ENCODE measurements at places on chromosomes 7 and 10.
A peak's percentile ranks its signal among the peaks of the same experiment; 100 is the strongest.

- DNase-seq, result no peak
These were observed 97.0 kb upstream of the RET start for GRCh38 chr10:42979721-42980467.

- DNase-seq, result no peak
These were observed 6.9 kb downstream of the MMD2 start for GRCh38 chr7:4951903-4952636.

- no peak for DNase-seq
These were observed 136.4 kb upstream of the PRKCQ start for GRCh38 chr10:6716516-6716915.

DNA sequence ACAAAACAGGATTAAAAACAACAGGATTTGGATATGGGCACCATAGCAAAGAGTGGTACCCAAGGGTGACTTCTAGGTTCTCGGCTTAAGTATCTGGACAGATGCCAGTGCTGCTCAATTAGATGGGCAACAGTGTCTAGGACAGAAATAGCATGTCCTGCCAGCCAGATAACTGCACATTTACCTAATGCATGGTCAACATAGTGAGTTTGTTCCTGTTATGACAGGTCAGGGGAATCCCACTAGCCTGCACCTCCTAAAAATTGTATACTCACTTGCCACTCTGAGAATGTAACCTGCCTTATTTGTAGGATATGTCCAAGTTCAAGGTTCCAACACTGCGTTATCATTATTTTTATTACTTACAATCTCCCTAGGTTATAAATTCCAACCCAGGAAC lies 471.7 kb downstream of the GRM8 start:
- DNase-seq, result no peak

DNA sequence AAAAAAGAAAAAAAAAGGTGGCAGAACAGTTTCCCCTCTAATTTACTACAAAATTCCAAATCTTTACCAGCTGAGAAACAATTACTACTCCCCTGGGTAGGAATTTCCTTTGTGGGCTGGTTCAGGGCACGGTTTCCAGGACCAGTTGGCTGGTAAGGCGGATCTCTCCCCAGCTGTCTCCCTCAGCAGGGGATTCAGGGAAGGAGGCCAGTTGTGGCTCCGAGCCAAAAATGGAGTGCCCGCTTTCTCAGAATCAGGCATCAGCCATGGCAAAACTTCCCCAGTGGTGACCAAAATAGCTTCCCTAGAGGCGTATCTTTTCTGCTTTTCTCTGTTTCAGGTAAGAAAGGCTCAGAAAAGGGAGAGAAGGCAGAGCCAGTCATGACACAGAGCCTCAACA lies 91.2 kb downstream of the ZNF22 start:
- no peak for DNase-seq

GRCh38 chr7:14158111-14158510 lies 168.6 kb upstream of the ETV1 start:
- DNase-seq, result no peak

GRCh38 chr10:6321880-6322279 lies 119.1 kb downstream of the PFKFB3 start:
- no peak for DNase-seq

DNA sequence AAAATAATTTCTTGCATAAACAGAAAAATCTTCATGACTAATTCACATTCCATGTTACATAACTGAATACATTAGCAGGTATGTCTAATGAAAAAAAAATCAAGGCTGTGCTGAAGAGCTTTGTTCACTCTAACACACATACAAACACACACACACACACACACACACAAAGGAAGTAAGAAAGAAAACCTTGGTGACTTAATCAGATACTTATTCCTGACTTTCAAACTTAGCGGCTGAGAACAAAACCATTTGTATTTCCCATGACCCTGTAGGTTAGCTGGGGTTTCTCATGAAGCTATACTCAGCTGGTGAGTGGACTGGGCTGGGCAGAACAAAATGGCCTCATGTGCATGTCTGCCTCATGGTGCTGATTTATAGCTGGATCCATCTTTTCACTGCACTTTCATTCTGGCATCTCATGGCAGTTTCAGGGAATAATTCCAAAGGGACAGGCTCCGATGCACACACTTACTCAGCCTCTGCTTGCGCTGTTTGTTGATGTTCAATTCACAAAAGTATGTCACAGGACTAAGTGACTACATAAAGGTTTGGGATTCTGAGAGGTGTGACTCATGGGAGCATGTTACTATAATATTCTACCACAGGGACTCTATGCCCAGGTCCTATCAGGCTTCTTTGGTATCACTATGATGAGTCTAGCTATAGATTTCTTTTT lies 161.2 kb downstream of the PCLO start:
- no peak for DNase-seq

- DNase-seq, result no peak
These were observed 38.9 kb upstream of the AMPH start for GRCh38 chr7:38669965-38670520.

DNA sequence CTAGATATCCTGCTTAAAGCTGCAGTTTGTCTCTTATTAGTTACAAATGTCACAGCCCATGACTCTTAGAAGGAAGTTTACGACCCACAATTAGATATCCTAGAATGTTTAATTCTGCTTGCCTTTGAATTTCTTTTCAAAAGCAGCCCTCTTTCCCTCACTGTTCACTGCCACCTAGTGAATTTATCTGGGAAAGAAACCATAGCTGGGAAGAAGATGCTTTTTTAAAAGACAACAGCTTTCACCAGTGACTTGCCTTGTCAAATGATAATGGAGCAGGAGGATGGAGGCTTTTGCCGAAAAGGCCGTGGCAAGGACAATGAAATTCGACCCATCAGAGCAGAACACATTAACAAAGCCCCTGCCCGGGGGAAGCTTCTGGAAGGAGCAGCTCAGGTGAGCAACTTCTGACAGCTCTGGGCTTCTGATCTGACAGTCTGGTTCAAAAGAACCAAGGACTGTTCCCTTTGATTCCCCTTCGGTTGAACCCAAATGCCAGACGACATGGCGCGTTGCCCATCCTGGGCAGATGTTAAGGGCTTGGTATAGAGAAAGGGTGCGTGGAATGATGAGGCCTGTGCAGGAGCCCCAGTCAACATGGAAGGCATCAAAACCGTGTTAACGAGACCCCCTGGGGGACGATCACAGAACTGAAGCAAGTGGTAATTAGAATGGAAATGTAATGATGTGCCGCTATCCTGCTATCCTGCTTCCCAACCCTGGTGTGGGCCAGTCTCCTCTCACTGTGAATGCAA lies 236.8 kb downstream of the FRMD4A start:
- DNase-seq, result no peak

DNA sequence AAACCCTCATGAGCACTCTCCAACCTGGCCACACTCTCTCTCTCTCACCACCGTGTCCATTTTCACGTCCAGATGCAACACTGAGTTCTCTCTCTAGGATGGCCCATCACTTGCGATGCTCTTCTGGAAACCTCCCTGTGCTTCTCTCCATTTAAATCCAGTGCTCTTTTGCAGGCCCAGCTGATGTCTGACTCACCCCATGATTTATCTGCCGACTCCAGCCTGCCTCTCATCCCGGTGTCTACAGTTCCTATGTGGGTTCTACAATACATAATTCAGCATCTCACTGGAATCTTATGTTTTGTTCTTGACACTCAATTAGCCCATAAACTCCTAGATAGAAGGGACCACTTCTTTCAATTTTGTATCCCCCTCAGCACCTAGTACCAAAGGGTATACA lies 5.0 kb downstream of the TPK1 start:
- DNase-seq, result no peak

GRCh38 chr10:12501324-12501723 lies 152.0 kb downstream of the CAMK1D start:
- no peak for DNase-seq

DNA sequence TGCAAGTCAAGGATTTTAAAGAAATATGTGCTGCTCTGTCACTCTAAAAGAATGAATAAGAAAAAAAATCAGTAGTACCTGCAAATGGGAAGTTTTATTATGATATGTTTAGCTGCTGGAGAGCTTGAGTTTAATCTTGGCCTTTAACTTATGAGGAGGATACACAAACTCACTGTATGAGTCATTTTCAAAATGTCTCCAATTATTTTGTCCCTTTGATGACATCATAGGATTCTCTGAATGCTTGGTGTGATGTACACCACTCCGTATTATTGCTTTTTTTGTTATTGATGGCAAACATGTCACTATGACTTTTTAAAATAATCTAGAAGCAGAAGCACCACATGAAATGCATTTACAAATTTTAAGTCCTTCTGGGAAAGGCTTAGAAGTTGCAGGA lies 125.8 kb downstream of the RALA start:
- DNase-seq, result no peak

GRCh38 chr10:68109331-68109730 lies at the start of gene MYPN:
MYPN (plus strand) TSS chr10:68109488; CDS start chr10:68121439, 11,951 bp downstream.
- no peak for DNase-seq

DNA sequence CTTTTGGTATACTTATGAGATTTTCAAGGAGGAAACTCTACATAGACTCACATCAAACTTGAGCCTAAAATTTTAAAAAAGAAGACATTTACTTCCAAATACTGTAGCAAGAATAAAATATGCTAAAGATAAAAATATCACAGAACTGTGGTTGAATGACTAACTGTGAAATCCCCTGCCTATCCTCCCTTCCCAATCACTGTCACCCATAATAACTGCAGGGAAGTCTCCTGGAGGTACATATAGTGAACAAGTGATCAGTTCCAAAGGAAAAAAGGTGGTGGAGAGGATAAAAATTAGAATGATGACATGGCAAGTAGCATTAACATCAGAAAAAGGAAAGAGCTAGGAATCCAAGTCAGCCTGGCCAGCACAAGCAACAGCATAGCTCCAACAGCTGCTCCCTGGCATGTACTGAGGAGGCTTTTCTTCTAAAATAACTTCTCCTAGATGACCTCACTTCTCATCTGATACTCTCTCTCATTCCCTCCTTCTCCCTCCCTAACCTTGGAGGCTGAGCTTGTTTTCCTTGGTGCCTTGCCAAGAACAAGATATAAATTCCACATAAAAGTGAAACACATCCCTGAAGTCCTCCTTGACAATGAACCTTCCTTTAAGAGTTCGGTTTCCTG lies 124.0 kb downstream of the IQUB start:
- DNase-seq, result no peak

DNA sequence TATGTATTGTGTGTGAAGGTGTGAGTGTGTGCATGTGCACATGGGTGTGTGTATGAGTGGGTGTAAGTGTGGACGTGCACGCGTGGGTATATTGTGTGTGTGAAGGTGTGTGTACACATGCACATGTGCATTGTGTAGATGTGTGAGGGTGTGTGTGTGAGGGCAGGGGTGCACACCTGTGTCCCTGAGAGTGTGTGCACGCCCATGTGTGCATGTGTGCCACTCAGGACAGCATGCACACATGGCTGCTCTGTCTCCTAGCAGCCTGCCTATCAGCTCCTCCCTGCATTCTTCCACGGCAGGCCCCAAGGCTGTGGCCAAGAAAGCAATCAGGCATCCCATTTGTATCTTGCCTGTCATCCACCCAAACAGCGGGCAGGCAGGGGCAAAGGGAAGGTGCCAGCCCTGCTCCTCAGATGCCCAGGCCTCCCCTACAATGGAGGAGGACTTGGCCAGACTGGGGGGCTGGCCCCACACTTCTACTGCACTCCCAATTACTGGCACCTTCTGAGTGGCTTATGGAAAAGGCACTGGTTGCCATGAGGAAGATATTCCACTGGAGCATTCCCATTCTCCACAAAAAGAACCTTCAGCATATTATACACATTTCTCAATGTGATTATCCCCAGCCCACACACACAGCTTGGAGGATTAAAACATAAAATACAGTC lies 380.4 kb upstream of the ZMIZ1 start:
- DNase-seq, result no peak

DNA sequence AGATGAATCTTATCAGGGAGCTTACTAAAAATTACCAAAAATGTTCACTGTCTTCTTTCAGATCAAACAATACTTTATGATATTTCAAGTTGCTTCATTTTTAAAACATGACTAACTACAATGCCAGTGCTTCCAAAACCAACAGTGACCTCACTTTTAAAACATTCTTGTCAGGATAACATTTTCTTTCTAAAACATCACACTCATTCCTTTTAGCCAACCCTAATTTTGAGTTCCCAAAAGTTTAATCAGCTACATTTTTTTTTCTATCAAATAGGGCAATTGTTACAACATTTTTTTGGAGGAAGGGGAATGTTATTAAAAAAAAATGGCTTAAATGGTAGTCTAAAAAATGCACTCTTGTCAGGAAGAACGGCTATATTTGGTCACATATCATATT lies 37.3 kb downstream of the RTKN2 start:
- no peak for DNase-seq

DNA sequence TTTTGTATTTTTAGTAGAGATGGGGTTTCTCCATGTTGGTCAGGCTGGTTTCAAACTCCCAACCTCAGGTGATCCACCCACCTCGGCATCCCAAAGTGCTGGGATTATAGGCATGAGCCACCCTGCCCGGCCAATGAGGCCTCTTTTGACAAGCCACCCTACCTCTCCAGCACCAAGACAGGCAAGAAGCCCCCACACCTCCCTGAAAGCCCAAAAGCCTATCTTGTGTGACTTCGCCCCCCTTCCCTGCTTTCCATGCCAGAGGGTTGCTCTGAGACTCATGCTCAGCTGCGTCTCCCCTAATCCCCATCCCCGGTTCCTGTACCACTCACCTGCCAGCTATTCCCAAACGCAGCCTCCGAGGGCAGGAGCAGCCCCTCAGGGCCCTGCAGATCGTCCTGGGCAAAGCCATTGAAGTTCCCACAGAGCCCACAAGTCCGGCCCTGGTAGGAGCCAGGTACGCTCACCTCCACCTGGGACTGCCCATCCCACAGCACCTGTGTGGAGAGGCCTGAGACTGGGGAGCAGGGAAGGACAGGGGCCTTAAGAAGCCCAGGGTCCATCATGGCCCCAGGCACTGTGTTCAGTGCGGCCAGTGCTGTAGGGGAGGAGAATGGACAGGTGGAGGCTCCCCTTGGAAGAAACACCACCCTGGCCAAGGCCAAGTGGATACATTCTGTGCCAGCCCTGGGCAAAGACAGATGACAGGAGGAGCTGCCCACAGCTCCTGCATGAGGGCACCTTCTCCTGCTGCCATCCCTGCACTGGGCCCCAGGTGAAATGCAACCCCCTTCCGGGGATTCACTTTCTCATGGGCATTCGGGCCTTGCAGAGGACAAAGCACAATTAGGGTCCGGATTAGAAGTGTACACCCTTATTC lies 15.8 kb downstream of the ATP6V1F start:
- no peak for DNase-seq

GRCh38 chr10:116120688-116121455 lies 152.1 kb downstream of the GFRA1 start:
- DNase-seq, result no peak

DNA sequence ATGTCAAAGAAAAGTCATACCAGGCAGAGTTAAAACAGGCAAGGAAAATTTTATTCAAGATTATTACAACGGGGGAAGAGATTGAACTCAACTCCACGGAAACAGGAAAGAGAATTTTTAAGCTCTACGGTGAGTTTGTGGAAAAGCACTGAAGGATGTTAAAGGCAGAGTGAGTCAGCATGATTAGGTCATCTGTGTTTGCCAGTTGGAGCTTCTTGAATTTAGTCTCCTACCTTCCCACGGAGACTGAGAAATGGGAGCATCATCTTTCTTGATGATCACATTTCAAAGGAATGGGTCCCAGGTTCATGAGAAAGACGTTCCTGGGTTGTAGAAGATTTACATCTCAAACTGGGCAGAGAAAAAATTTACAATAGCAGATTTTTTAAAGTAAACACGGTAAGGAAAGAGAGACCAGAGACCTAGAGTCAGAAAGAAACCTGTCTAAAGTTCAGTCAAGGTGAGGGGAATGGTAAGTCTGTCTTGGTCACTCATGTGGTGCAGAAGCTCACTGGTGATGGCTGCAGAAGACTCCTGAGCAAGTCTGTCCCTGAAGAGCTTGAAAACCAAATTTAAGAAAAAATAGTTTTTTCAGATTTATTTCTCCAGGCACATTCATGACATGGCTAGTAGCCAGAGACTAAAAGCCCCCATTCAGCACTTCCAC lies 516.9 kb upstream of the LRRN3 start:
- no peak for DNase-seq

GRCh38 chr7:137882261-137882668 lies 35.5 kb upstream of the DGKI start:
- peak; percentile 21 for DNase-seq
